ENCODE measurements at places on chromosomes 16 and 17.

GRCh38 chr16:65070831-65071432 lies 50.9 kb downstream of the CDH11 start:
- no peak for DNase-seq

GRCh38 chr17:10226930-10227695 lies 28.7 kb upstream of the GAS7 start:
- peak; percentile 75 for DNase-seq

- no peak for DNase-seq
Observed at GRCh38 chr16:59170099-59170712, 436.1 kb upstream of the GOT2 start.

- DNase-seq, result no peak
Observed at GRCh38 chr16:31875928-31876547, 2.4 kb downstream of the ZNF267 start.

GRCh38 chr17:51083981-51084380 lies 36.7 kb downstream of the SPAG9 start:
- no peak for DNase-seq

DNA sequence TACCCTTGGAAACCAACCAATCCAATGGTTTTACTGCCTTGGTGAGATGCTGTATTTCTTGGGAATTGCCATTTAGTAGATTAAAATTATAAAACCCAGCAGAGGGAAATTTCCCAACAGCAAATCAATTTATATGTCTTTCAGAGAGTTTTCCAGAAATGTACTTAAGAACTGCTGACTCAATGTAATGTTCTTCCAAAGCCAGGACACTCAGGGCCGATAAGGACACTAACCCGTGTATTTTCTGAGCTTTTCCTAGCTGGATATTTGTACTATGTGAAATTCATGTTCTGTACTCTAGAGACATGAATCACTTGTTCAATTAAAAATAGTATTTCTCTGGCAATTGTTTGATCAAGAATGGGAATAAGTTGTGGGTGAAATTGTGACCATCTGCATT lies 121.4 kb downstream of the KCNJ2 start:
- no peak for DNase-seq

GRCh38 chr16:4325253-4325758 lies 9.4 kb downstream of the GLIS2 start:
- DNase-seq, result no peak

Measured in activated effector memory CD4-positive, alpha-beta T cell treated with anti-CD3 and anti-CD28 coated beads, Interleukin-2, amount 50 U/mL, for 16 hours (primary cell).